ENCODE measurements at places on chromosomes 2 and 18.

- DNase-seq: no peak
These were observed 1.1 kb downstream of the TMX3 start for GRCh38 chr18:68713796-68714195.

GRCh38 chr2:183024339-183025095, 13.7 kb downstream of the NCKAP1 start:
- DNase-seq: no peak

GRCh38 chr2:216775043-216775453, 79.7 kb upstream of the IGFBP5 start:
- DNase-seq: peak; percentile 74

- DNase-seq: no peak
These were observed 80.2 kb downstream of the TCF7L1 start for GRCh38 chr2:85213404-85213803.

DNA sequence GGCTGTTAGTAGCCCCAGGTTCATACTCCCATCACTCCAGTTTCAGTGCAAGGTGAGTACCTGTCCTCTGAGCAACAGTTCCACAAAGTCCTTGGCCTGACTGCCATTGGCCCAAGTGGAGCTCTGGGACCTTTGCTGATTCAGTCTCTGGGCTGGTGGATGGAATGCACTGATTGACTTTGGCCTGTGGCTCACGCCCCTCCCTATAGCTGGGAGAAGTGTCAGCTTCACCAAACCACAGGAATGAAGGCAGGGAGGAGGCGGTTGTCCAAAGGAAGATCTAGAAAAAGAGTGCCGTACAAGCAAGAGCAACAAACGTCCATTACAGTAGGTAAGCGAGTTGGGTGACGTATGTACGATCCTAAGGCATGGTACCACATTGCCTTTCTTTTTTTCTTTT, 34.0 kb downstream of the QPCT start:
- no peak for DNase-seq

DNA sequence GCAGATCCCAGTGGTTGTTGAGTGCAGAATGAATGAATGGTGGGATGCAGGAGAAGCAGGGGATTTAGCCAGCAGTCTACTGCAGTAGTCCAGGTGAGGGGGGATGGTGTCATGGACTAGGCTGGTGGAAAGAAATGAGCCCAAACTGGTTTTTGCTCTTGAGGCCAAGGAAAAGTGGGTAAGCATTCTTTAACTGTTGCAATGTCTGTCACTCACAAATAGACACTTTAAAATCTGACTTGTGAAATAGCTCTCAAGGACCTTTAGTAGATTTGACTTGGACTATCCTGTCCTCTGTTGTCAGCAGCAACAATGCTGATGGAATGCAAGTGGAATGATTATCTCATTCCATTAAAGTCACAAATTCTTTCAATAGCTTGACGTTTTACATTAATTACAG, 37.5 kb upstream of the STK17B start:
- no peak for DNase-seq

DNA sequence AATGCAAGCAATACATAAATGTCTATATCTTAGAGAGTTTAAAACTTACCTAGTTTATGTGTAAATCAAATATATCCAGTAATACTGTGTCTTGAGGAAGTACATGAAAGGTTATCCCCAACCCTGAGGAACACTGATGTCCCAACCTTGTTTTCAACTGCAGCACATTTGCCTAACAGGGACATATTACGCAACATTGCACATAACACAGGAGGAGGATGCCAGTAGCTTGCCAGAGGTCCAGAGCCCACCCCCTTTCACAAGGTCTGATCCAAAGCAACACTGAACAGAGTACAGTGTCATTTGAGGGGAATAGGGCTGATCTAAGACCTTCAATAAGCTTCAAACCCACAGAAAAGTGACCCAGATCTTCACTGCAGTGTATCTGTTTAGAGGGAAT, 678.5 kb downstream of the ARHGAP15 start:
- DNase-seq: peak; percentile 11
